ENCODE measurements at places on chromosomes 1 and 21.

- no peak for DNase-seq
Measured at GRCh38 chr1:64187646-64188045, 15.8 kb upstream of the UBE2U start.

DNA sequence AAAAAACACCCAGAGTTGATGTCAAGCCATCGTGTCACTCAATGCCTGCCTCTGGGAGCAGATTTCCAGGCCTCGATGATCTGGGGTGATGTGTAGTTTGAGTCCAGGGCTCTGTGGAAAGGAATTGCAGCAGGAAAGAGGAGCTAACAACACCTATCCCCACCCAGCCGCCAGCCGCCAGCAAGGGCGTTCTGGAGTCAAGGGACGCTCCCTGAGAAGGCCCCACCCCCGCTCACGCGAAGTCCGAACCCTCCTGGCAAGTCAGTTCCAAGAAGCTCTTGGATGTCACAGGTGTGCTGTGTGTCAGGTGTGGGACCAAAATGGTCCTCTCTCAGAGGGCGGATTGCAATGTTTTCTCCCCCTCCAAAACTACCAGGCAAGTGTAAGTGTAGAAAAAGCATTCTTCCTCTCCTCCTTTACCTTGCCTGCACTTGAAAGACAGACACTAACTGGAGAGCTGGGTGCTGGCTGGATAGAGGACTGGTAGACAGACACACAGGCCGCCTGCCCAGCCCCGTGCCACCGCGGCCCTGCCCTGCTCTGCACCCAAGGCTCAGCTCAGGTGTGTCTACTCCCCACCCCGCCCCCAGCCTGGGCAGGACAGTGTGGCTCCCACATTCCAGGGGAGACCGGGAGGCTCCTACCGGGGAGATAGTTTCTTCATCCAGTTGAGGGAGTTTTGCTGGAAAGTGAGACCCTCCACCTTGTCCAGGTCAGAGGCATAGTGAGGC lies 8.5 kb downstream of the AGT start:
- DNase-seq = no peak

DNA sequence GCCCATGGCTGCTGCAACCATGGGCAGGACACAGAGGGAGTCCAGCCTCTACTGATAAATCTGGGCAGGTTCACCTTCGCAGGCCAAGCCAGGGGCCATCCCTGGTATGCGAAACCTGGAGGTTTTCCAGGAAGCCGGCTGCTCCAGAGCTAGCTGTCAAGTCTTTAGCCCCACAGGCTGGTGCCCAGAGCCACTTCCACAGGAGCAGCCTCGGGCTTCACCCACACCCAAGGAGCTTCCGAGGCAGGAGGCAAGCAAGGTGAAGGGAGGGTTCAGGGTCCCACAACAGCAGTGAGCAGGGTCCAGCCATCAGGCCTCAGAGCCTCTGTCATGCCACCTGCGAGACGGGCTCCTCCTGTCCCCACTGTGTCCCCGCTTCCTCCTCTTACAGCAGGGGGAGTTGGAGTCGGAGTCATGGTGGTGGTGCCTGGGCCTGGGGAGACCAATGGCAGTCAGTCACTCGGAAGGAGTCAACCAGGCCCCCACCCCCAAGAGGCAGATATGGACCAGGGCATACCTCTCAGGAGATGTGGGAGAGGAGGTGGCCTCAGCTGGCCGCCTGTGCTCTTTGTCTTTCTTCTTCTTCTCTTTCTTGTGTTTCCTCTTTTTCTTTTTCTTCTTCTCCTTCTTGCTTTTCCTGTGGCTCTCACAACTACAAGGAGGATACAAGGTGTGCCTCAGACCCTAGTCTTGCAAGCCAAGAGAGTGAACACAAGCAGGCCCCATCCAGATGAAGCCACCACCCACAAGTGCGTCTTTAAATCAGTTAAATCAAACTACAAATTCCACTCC lies 2.1 kb downstream of the C1orf35 start:
- DNase-seq = no peak

DNA sequence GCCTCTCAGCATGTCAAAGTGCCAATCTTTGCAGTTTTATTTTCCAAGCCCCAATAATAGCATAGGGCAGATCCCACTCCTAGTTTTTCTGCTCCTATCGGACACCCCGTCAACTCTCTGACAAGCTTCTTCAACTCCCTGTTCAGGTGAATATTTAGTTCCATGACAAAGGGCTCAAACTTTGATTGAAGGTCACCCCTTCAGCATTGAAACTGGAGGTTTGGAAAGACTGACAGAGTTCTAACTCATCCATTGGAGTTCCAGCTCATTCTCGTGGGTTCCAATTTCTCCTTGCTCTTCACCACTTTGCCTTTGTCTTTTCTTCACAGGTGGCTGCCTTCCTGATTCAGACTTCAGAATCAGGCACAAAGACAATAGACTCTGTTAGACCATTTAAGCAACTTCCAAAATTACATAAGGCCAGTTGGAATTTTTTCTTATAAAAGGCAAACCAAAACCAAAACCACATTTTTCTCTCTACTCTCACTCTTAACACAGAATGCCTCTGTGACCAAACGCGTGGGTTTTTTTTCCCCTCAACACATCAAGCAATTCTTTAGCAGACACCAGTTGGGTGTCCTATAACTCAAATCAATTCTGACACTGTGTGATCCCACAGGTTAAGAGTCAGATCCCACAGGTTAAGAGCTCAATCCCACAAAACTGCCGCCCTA lies 169.3 kb upstream of the USP25 start:
- DNase-seq = no peak

GRCh38 chr21:38852278-38852677 lies 46.5 kb downstream of the ETS2 start:
- DNase-seq = no peak

DNA sequence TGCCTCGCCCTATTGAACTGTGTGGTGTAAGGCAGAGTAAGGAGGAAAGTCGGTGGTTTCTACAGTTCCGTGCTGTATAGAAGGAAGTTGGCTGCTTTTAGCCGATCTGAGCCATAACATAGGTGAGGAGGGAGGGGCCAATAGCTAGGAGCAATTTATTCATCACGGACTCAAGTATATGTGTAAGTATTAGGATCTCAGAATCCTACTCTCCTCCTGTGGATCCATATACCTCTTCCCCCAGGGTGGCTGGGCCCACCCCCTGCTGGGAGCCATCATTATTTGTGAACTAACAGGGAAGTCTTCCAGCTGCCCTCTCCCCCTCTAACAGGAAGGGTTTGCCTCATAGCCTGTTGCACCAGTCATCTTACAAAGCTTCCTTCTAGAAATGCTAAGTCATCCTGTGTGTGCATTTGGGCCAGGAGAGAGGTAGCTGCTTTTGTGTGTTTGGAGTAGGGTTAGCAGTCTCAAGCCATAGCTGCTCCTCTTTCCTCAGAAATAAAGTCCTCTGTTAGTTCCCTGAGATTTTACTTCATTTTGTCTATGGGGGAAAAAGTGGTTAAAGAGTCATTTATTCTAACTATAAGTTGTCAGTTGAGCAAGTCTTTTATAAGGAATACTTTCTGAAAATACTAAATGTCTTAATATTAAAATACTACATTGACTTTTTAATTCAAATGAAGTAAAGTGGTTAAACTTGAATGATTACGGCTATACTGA lies 14.9 kb upstream of the CENPS start:
- DNase-seq = no peak

DNA sequence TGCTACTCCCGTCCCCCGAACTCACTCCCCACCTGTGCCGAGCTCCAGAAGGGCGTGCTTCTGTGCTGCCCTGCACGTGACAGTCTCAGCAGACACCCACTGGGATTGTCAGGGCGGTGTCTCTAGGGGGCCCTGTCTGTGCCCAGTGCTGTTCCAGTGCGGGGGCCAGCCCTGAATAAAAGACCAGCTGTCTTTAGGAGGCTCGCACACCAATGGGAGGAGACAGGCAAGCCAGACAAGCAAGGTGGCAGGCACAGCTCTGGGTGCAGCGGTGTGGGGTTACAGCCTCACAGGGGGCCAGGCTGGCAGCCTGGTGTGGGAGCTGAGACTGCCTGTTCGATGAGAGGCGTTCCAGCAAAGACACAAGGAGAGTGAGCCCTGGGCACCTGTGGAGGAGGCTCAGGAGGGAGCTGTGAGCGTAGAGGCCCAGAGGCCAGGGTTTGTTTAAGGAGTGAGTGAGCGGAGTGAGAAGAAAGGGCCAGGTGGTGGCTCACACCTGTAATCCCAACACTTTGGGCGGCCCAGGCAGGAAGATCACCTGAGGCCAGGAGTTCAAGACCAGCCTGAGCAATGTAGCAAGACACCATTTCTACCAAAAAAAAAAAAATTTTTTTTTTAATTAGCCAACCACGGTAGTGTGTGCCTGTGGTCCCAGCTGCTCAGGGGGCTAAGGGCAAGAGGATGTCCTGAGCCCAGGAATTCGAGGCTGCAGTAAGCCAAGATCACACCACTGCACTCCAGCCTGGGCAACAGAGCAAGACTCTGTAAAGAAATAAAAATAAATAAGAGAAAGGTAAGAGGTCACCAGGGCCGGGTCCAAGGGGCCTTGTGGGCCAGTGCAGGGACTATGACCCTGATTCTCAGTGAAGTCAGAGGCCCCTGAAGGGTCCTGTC lies 48.2 kb upstream of the ARHGEF16 start:
- peak; percentile 95 for DNase-seq
